ENCODE measurements at places on chromosomes 4 and X. TPM values are rescaled to one million over a fixed set of nuclear protein-coding genes. Genes with fewer than 3 reads are reported as not detected.

- H3K27ac ChIP-seq: no peak overlapping the region
- no peaks in the 10 kb centered on the region for H3K4me1 ChIP-seq
- peaks cover 4% of the 10 kb centered on the region for H3K27me3 ChIP-seq
- H3K36me3 ChIP-seq: no peaks in the 10 kb centered on the region
- H3K4me3 ChIP-seq: no peak overlapping the region
These were observed 195.7 kb downstream of the GPAT3 start for GRCh38 chr4:83731609-83732008.

Gene CORIN
- total RNA-seq: not detected

- no peak overlapping the region for H3K27ac ChIP-seq
- no peak for DNase-seq
- H3K36me3 ChIP-seq: no peaks in the 10 kb centered on the region
- H3K27me3 ChIP-seq: no peaks in the 10 kb centered on the region
These were observed 49.3 kb upstream of the RPL34 start for GRCh38 chr4:108570993-108571569.

DNA sequence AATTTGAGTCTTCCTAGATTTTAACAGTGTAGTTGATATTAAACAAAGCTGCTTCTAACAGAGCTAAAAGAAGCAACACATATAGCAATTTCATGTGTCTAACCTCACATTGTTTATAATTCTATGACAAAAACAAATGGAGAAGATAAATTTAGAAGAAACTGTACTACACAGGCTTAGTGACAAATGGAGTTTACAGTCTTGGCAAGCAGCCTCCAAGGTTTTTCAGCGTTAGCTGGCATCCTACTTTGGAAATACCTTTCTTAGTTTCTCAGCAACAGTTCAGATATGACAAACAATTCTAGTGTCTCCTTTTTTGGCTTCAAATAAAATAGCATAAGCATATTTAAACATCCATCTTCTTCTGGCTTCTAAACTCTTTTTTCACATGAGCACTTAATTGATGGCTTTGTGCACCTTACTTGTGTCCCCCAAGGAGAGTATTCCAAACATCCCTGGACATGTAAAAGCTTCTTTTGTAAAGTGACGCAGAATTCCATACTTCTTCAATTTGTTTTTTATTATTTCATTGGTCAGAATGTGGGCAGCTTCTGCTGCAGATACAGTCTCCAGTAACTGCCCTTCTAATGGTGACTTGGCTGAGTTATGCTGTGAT lies 249.8 kb downstream of the ANTXR2 start:
- H3K27ac ChIP-seq: no peak overlapping the region
- no peaks in the 10 kb centered on the region for H3K27me3 ChIP-seq
- DNase-seq: no peak
- H3K4me1 ChIP-seq: no peaks in the 10 kb centered on the region

DNA sequence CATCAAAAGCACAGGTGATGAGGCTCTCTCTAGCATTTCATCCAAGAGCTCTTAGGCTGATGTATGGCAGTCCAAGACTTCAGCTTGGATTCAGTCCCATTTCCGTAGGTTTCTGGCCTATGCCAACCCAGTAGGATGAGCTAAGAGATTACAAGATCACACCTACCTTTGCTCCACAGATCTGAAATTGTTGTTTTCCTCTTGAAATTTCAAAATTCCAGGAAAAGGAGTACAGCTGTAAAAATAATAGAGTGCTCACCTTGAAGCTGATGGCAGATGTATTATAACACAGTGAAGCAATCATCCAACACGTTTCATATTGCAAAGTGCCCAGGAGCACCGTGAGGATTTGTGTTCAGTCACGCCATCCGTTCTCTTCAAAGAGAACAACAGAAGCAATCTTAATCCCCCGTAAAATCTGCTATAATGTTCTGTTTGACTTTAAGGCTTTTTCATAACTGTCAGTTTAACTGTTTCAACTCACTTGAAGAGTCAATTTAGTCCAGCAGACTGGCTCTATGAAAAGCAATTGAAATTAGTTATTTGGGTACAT lies 137.5 kb downstream of the CPE start:
- no peaks in the 10 kb centered on the region for H3K4me1 ChIP-seq
- H3K27me3 ChIP-seq: no peaks in the 10 kb centered on the region
- no peak overlapping the region for H3K4me3 ChIP-seq
- H3K27ac ChIP-seq: no peak overlapping the region

DNA sequence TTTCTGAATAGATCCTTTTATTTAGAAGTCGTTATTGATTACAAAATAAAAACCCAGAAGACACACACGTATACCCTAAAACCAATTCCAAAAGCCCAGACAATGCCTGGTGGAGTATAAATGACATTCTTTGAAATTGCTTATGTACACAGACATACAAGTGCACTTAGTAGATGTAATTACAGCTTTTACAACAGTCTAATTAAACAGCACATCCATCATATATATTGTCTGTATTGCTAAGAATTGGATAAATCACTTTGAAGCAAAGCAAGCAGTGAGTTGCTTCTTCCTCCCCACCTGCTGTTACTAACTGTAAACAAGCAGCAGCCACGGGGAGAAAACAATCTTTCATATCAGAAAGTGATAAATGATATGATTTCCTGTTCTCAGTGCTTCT lies 645.7 kb downstream of the TLL1 start:
- DNase-seq: no peak
- no peak overlapping the region for H3K27ac ChIP-seq
- H3K36me3 ChIP-seq: no peaks in the 10 kb centered on the region
- no peak overlapping the region for H3K4me3 ChIP-seq
- no peaks in the 10 kb centered on the region for H3K4me1 ChIP-seq
- no peaks in the 10 kb centered on the region for H3K27me3 ChIP-seq

DNA sequence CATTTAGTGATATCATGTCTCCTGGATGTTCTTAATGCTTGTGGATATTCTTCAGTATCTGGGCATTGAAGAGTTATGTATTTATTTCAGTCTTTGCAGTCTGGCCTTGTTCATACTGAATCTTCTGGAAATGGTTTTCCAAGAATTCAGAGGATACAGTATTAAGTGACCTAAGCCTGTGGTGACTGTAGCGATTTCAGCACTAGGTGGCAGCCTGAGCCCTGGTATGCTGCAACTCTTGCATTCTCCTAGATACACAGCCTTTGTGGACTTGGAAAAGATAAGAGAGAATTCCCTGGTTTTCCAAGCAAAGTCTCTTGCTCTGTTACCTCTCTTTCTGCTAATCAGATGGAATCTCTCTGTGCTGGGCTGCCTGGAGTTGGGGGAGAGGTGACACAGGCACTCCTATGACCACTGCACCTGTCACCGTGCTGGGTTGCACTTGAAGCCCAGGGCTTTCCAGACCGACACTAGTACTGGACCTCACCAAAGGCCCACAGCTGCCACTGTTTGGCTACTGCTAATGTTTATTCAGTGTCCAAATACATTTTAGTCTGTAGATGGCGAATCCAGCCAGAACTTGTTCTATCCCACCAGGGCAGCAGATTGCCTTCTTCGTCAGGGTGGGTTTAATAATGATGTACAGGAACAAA lies 19.3 kb upstream of the SPIN2A start:
- no peak overlapping the region for H3K27ac ChIP-seq
- DNase-seq: peak; percentile 12
- no peaks in the 10 kb centered on the region for H3K36me3 ChIP-seq
- H3K4me3 ChIP-seq: no peak overlapping the region
- no peaks in the 10 kb centered on the region for H3K4me1 ChIP-seq

GRCh38 chr4:140724760-140725159 lies 31.4 kb downstream of the TBC1D9 start:
- H3K27ac ChIP-seq: no peak overlapping the region
- no peak overlapping the region for H3K4me3 ChIP-seq
- H3K27me3 ChIP-seq: no peaks in the 10 kb centered on the region
- no peak for DNase-seq
- no peaks in the 10 kb centered on the region for H3K36me3 ChIP-seq
- peaks cover 16% of the 10 kb centered on the region for H3K4me1 ChIP-seq

- no peaks in the 10 kb centered on the region for H3K4me1 ChIP-seq
- no peaks in the 10 kb centered on the region for H3K27me3 ChIP-seq
- no peak overlapping the region for H3K27ac ChIP-seq
- no peak overlapping the region for H3K4me3 ChIP-seq
- H3K36me3 ChIP-seq: no peaks in the 10 kb centered on the region
These were observed 17.2 kb upstream of the SPRY1 start for GRCh38 chr4:123379392-123379791.

Gene UGT2B10
- not detected for total RNA-seq

DNA sequence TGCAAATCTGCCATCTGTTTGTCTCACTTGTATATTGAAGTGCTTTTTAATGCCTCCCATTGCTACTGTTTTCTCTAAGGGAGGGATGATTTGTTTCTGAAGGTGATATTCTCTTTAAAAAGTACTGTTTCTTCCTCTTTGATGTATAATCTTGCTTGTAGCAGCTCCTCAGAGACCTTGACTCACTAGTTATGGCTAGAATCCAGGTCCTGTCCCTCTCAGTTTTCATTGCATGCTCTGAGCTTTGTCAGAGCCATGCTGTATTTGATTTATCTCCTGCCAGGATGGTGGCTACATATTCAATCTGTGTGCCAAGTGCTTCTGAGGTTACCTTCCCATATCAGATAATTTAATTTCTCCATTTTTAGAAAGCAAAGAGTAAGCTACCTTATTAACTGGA lies 56.0 kb downstream of the GLUD2 start:
- DNase-seq: no peak
- H3K4me1 ChIP-seq: no peaks in the 10 kb centered on the region
- H3K36me3 ChIP-seq: no peaks in the 10 kb centered on the region
- no peak overlapping the region for H3K4me3 ChIP-seq
- H3K27ac ChIP-seq: no peak overlapping the region

DNA sequence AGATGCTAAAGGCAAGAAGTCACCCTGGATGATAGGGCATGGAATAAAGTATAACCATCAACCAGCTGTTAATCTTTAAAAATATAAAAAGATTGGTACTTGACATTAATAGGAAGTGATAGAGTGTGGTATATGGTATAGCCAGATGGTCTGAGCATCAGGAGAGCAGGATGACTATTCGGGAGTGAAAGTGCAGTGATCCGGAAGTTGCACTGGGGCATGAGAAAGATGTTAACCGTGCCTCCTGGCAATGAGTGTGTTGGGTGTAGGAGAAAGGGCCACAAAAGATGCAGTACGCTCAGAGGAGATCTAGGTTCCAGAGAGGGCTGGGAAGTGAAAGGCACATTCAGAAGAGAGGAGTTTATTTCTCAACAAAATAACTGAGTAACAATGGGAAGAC lies 65.0 kb downstream of the TSPAN7 start:
- H3K4me1 ChIP-seq: no peaks in the 10 kb centered on the region
- peaks cover 52% of the 10 kb centered on the region for H3K27me3 ChIP-seq
- no peak overlapping the region for H3K27ac ChIP-seq
- no peaks in the 10 kb centered on the region for H3K36me3 ChIP-seq
- H3K4me3 ChIP-seq: no peak overlapping the region

DNA sequence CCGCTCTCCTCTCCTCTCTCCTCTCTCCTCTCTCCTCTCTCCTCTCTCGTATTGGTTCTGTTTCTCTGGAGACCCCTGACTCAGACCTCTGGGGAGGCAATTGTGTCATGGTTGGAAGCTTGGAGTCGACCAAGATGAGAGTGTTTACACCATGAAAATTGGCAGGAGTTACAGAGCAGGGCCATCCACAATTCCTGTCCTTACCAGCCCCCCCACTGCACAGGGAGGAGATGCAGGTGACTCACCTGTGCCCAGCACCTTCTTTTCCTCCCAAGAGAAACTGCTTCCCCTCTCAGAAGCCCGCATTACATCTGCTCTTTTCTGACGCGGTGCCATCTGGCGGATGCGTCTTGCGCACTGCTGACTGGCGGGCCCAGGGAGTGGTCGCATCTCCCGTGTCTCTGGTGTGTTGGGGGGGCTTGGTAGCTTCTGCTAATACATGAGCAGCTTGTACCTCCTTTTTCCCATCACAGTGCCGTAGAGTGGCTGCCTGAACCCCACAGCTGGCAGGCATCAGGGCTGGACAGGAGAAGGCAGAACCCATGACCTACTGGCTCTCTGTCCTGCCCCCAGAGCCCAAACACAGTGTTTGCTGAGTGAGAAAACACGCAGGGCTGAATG lies 31.4 kb upstream of the GPR78 start:
- peaks cover 11% of the 10 kb centered on the region for H3K4me1 ChIP-seq
- H3K27ac ChIP-seq: no peak overlapping the region
- peaks cover 14% of the 10 kb centered on the region for H3K27me3 ChIP-seq
- no peak for DNase-seq
- H3K36me3 ChIP-seq: peaks cover 3% of the 10 kb centered on the region

- peaks cover 56% of the 10 kb centered on the region for H3K36me3 ChIP-seq
- peaks cover 46% of the 10 kb centered on the region for H3K4me1 ChIP-seq
- peak within 1 kb of the TSS; percentile 95 for H3K27ac ChIP-seq
- DNase-seq: peak; percentile 93
- H3K4me3 ChIP-seq: peak within 1 kb of the TSS; percentile 86
These were observed at the start of gene RAB9A for GRCh38 chrX:13688958-13689740. Gene RAB9A, plus strand, starts transcription at chrX:13689128. Its CDS starts 19,619 bp downstream, at chrX:13708747.

- no peaks in the 10 kb centered on the region for H3K4me1 ChIP-seq
- H3K36me3 ChIP-seq: peaks cover 30% of the 10 kb centered on the region
- no peak overlapping the region for H3K27ac ChIP-seq
- DNase-seq: peak; percentile 48
These were observed 14.7 kb downstream of the FGFRL1 start for GRCh38 chr4:1026115-1026514.

Gene NKAP
- 9.8 TPM for total RNA-seq

DNA sequence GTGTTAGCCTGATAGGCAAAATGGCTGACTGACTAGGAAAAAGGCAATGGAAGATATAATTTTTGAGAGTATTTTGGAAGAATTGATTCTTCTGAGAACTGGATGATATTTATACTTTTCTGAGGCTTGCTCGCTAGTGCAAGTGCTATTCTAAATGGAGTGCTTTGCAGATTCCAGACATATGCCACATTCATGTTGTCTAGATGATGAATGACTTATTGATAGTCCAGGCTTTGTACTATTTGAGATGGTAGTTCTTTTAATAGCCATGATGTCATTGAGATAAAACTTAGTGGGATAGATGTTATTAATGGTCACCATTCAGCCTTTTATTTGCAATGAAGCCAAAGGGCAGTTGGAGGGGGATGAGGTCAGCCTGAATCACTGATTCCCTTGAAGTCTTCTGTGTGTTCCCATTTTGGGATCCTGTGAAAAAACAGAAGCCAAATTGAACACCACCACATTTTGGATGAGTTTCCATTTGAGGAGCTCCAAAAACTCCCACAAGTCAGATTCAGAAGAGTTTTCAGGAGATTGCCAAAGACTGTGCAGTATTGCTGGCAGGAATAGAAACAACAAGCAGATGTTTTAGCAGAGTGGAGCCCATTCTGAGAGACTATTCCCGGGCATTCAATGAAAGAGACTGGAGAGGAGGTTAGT lies 184.1 kb downstream of the IL1RAPL2 start:
- H3K27ac ChIP-seq: no peak overlapping the region
- H3K36me3 ChIP-seq: no peaks in the 10 kb centered on the region
- DNase-seq: no peak
- no peak overlapping the region for H3K4me3 ChIP-seq

DNA sequence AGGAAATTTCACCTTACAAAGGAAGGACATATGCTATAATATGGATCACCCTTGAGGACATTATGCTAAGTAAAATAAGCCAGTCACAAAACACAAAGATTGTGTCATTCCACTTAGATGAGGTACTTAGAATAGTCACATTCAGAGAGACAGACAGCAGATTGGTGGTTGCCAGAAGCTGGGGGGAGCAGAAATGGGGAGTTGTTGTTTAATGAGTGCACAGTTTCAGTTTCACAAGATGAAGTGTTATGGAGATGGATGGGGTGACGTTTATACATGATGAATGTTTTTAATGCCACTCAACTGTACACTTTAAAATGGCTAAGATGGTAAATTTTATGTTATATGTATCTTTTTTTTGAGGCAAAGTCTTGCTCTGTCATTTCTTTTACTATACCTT lies 14.8 kb upstream of the SPON2 start:
- no peak overlapping the region for H3K27ac ChIP-seq
- H3K36me3 ChIP-seq: no peaks in the 10 kb centered on the region
- H3K4me1 ChIP-seq: no peaks in the 10 kb centered on the region
- H3K4me3 ChIP-seq: no peak overlapping the region
- H3K27me3 ChIP-seq: no peaks in the 10 kb centered on the region
- no peak for DNase-seq

Data from Calu3 (cell line).